D721Med (cell line): ENCODE measurements at places on chromosomes 3 and 15.
A peak's percentile ranks its signal among the peaks of the same experiment; 100 is the strongest.

DNA sequence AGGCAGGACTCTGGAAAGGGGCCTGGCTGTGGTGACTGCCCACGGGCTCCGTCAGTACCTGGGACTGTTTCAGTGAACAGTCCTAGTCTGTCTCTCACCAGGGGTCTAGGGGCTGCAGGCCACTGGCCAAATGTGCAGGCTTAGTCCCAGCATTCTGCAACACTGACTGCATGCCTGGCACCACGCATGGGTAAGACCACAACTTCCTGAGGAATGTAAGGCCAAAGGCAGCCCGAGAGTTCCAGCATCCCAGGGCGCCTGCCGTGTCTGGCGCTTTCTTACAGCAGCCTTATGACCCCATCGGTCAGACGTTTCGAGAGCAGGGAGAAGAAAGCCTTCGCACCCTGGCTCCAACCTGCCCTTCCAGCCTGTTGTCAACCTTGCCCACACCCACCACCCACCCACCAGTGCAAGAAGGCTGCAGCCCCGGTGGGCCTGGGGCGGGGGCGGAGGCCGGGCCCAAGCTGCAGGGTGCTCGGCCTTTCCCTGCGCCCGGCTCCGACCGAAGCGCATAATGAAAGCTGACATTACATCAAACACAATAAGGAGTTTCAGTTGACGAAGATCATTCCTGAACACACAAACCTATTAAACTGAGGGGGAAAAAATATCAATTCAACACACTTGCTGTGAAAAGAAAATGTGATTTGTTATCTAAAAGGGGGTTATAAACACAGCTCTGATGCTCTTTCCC lies 29.5 kb upstream of the TMEM115 start:
- DNase-seq = no peak

GRCh38 chr3:35777563-35778554 lies 138.5 kb downstream of the ARPP21 start:
- DNase-seq = no peak

- no peak for DNase-seq
Observed at GRCh38 chr3:126208606-126209256, 28.3 kb upstream of the ALDH1L1 start.

- no peak for DNase-seq
Observed at GRCh38 chr15:52546031-52546751, 17.5 kb upstream of the MYO5A start.

GRCh38 chr3:127955728-127956127 lies 40.7 kb downstream of the KBTBD12 start:
- DNase-seq = no peak

DNA sequence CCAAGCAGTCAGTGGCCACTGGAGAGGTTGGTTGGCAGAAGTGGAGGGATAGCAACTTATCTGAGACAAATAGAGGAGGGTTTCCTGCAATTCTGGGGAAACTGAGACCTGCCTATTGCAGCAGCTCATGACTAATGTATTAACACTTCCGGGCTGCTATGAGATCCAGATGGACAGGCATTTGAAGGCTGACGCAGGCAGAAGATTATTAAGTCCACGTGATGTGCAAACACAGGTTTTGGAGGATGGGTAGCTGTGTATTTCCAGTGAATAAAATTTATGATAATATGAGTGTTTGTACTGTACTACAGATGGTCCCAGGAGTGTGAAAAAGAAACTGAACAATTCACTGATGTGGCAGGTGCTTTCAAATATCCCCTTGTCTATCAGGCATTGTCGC lies 28.5 kb upstream of the CFAP161 start:
- DNase-seq = no peak

DNA sequence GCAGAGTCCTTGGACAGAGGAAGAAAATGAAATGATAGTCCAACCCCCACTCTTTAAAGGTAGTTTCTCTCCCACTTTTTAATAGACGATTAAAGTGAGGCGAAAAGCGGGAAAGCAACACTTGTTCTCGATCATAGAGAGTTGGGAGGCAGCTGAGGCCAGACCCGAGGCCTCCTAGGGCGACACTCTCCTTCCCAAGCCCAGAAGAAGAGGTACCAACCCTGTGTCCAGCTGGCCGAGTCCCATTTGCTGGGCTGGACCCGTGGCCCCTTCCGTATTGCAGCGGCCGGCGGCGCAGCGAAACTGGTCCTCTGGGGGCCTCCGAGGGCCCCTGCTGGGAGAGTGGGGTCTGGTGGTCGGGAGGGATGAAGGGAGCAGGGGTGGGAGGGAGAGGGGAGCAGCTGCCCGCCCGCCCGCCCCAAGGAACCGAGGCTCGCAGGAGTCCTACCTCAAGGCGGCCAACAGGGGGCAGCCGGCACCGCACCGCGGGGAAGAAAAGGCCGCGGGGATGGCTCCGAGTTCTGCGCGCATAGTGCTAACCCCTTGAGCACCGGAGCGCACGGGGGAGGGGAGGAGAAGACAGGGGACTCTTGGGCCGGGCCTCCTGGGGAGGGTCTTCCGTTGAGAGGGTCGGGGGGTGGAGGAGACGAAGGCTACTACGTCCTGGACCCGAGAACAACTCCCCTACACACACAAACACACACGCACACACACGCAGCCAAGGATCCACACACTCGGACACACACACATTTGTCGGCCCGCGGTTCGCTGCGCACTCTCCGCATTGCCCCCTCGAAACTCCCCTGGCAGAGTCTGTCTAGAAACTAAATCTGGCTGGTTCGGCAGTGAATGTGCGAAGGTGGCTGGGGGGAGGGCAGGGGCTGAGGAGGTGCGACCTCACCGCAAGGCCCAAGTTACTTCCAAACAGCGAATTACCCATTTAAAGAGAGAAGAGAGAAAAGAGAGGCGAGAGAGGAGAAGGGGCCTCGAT lies 2.0 kb downstream of the WNT5A start:
- peak; percentile 90 for DNase-seq

DNA sequence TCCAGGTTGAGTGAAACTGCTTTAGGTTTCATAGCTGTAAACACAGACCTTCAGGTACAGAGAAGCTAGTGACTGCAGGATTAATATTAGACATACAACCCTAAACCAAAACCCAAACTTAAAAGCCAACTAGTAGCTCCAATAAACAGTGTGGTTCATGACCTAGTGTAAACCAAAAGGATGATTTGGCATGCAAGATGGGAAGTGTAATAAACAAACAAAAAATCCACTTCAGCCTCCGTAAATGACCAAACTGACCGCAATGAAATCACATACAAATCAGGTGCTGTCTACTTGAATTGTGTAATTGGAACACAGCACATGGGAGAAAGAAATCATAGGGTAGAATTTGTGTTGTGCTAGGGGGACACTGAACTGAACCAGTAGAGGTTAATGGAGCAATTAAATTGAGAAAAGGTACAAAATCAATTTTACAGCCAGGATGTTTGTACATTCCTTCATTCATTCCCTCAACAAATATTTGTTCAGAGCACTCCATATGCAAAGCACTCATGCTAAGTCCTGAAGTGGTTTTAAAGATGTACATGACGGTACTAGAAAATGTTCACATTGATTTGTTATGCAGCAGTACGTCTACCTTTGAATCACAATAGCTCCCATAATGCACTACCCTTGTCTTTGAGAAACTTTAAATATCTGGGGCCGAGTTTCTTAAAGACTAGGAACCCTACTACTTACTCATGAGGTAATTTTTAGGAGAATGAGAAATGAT lies 21.4 kb upstream of the CHST2 start:
- no peak for DNase-seq

GRCh38 chr3:111859061-111859973 lies at the start of gene PHLDB2:
Gene PHLDB2 (plus strand): TSS chr3:111859265. CDS start chr3:111884078, 24,813 bp downstream.
- DNase-seq = peak; percentile 57

GRCh38 chr15:92958105-92958504 lies 58.0 kb downstream of the CHD2 start:
- DNase-seq = no peak

- no peak for DNase-seq
Observed at GRCh38 chr3:123705488-123706285, 120.8 kb upstream of the HACD2 start.

DNA sequence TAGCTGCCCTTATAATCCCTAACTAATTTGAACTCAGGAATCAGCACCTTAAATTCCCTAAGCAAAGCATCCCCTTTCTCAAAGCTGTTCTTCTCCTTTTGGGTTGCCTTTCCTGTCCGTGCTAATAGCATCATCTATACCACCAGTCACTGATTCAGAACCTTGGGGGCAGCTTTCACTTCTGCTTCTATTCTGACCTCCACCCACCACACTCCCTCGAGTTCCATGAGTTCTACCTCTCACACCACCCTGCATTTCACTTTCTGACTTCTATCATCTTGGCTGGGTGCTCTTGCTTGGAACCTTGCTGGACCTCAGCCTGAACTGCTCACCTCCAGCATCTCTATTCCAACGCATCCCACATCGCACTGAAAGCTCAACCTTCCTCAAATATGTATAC lies 55.4 kb upstream of the KCNMB2 start:
- DNase-seq = no peak

DNA sequence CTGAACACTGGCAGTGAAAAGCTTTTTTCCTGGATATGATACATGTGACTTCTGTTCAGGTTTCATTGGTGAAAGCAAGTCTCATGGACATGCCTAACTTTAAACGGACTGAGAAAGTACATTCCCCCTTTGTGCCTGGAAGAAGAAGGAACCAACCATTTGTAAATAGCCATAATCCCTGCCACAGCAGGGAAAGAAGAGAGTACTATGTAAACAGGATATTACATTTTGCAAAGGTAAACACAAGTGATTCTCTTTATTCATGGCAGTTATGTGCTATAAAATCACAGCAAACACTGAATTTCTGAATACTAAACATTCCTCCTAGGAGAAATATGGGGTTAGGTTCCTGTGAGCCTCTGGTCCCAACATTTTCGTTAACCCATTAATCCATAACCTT lies 46.8 kb downstream of the PRICKLE2 start:
- DNase-seq = no peak

- no peak for DNase-seq
Observed at GRCh38 chr3:88586121-88586640, 436.4 kb downstream of the C3orf38 start.

GRCh38 chr15:75107908-75108838 lies 84.8 kb downstream of the PPCDC start:
- DNase-seq = no peak

- DNase-seq = peak; percentile 13
Observed at GRCh38 chr3:49793486-49794085, 6.1 kb downstream of the CDHR4 start.

DNA sequence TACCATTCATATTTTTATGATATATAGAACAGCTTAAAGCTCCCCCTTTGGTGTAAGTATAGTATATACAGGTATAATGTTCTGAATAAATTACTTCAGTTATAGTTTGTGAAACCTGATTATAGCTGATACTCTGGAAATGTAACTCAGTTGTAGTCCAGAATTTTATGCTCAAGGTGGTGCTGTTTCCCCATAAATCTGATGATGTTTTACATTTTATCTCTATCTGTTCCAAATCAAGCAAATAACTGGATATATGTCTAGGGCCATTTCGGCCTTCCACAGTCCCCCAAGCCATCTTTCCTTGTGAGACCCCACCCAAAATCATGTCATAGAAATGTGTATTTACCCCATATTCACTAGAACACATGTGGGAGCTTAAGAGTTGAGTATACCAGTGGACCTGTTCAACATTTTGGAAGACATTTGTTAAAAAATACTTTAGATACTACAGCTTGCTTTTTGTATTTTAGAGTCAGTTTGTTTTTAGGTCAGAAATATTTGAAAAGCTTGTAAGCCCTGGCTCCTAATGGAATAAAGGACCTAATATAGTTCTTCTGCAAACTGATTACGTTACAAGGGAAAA lies 107.1 kb downstream of the ATG7 start:
- no peak for DNase-seq

DNA sequence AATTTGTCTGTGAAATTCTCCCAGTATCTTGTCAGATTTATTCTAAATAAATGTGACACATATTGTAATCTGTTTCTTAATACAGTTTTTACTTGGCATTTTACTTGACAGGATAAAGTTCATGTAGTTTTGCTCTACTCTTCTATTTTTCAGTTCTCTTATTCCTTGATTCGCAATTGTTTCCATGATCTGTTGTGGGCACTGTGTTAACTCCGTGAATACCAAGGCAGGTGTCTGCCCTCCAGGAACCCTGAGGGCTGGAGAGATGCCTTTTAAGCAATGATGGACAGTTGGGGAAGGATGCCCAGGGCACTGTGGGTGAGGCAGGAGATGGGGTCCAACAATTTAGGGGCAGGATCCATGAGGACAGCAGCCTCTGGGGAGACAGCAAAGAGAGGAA lies 3.1 kb downstream of the CLDN11 start:
- no peak for DNase-seq

DNA sequence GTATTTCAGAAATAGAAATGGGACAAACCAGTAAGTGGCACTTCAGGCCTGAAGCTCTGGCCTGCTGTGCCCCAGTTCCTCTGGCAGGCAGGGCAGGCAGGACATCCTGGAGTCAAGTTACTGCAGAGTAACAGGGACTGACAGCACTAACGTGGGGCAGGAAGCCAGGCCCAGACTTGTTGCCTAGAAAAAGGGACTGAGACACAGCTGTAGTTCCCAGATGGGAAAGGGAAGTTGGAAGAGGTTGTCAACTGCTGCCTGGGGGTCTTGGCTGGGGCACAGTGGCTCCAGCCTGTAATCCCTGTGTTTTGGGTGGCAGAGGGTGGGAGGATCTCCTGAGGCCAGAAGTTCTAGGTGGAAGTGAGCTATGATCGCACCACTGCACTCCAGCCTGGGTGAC lies 171.9 kb downstream of the FMN1 start:
- no peak for DNase-seq

GRCh38 chr3:190491533-190492054 lies 22.3 kb upstream of the IL1RAP start:
- DNase-seq = no peak

- DNase-seq = no peak
Observed at GRCh38 chr15:77528290-77528967, 104.3 kb downstream of the LINGO1 start.

DNA sequence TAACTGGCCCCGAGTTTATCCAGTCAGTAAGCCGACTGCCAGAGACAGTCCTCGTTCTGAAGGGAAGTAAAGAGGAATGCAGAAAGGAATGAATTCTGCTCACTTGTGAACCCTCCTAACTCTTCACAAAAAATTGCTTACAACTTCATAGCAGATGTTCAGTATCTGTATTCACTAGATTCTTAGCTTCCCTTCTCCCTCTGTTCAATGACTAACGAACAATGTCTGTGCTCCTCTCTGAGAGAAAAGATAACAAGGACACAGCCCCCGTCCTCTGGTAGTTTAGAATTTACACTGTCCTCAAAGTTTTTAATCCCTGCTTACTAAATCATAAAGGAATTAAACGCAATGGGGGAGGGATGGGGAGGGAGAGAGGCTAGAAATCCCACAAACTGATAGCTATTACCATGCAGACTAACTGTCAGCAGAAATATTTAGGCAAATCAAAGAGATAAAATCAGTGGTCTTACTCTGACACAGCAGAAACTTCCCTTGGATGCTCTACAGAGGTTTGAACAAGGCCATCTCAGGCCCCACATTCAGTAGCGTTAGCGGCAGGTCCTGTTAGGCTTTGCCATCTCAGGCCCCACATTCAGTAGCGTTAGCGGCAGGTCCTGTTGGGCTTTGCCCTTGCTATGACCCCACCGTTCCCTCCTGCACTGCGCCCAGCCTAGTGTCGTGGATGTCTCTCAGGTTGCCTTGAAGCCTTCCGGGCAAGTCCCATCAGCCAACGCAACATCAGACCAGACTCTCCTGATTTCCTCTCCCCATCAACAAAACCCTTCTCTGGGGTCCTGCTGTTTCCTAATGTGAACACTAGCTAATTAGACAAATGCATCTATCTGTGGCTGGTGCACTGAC lies 23.4 kb downstream of the NRROS start:
- no peak for DNase-seq

- no peak for DNase-seq
Observed at GRCh38 chr3:20147361-20147760, 38.6 kb downstream of the SGO1 start.
